ENCODE measurements at places on chromosomes 7 and 10.

DNA sequence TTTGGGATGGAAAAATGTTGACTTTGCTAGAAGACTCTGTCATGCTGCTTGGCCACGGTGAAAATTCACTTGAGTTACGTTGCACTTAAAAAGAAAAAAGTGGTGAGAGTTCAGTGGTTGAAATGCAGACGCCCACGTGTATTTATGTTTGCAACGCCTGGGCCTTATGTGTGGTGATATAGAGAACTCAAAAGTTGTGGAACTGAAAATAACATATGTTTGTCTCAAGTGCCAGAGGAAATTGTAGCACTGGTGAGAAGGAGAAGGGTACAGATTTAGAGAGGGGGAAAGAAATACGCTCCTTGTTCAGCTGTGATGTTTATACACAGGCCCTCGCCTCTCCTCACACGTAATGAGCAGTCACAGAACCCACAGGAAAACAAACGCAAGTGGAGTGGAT is 73.6 kb downstream of the EMX2 start:
- no peak for DNase-seq

DNA sequence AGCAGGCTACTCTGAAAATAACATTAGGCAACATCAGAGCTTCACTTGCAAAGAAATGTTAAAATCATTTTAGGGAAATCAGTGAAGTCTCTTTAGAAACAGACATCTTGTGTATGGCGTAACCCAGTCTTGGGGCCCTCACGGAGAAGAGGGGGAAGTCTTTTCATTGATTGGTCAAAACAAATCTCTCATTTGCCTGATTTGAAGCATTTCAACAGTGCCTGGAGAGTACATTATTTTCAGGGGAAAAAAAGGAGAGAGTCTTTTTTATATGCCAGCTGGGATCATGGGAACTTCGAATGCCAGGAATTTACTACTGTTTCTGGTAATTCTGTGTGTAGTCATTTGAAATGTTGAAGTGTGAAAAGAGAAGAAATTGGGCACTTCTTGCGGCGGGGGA is 471.4 kb downstream of the PLXDC2 start:
- no peak for DNase-seq

DNA sequence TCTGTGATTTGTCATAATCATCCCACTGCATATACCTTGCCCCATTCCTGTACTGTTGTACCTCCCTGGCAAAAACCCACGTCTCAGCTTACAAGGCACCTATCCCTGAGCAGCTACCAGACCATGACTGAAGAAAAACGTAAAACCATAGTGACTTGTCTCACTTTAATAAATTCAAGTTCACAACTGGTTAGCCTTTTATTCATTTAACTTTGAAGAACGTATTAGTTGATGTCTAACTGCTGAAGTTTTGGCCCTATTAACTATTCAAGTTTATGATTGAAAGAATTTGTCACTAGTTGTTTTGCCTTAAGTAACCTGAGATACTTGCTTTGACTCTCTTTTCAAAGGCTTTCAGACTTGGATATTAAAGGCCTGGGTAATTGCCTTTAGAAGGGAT is 59.7 kb downstream of the GALNT11 start:
- DNase-seq = no peak

DNA sequence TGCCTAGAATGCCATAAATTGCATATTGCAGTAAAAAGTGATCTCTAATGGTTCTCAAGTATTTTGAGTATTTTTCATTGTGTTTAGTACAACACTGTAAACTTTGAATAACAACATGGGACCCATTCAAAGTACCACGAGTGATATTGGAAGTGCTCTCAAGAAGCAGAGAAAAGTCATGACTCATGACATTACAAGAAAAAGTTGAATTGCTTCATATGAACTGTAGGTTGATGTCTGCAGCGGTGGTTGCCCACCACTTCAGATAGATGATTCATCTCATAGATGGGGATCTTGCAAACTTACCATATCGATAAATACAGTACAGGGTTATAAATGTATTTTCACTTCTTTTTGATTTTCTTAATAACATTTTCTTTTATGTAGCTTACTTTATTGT is 33.9 kb downstream of the ENTPD1 start:
- peak; percentile 75 for DNase-seq

GRCh38 chr10:6195846-6196245 is 6.9 kb upstream of the PFKFB3 start:
- DNase-seq = no peak

DNA sequence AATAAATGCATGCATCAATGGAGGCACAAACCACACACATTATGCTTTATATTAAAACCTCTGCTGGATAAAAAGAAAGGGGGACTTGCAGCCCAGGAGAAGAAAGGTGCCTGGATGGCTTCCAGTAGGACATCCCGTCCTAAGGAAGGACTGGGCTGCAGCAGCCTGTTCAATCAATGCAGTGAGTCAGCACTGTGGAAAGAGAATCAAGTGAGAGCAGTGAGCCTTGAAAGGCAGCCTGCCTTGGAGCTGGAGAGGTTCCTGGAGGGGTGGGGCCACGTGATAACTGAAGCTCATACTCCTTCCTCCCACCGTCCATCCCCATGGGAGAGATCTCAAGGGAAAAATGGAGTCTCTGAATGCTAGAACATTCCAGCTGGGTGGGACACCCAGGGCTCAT is 501.2 kb downstream of the ADRA2A start:
- no peak for DNase-seq

- DNase-seq = no peak
Measured at GRCh38 chr7:88014581-88014980, 80.5 kb downstream of the ADAM22 start.

DNA sequence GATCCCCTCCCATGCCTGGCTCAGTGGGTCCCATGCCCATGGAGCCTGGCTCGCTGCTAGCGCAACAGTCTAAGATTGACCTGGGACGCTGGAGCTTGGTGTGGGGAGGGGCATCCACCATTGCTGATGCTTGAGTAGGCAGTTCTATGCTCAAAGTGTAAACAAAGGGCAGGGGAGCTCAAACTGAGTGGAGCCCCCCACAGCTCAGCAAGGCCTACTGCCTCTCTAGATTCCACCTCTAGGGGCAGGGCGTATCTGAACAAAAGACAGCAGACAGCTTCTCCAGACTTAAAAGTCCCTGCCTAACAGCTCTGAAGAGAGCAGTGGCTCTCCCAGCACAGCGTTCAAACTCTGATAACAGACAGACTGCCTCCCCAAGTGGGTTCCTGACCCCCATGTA is 31.2 kb upstream of the FFAR4 start:
- DNase-seq = no peak

- DNase-seq = no peak
Measured at GRCh38 chr10:91194497-91195179, 25.8 kb upstream of the PCGF5 start.
